ENCODE measurements at places on chromosomes 2 and 18. TPM values are rescaled to one million over a fixed set of nuclear protein-coding genes. Genes with fewer than 3 reads are reported as not detected.

Gene DPP4
- 115 TPM for total RNA-seq

Gene ARHGEF4
- 0.41 TPM for total RNA-seq

Gene GEN1
- total RNA-seq = 40.0 TPM

Gene CD8B2
- total RNA-seq = 7.0 TPM

Gene TBR1
- total RNA-seq = not detected

Gene UGT1A8
- not detected for total RNA-seq

Gene UGT1A5
- not detected for total RNA-seq

Measured in activated CD8-positive, alpha-beta memory T cell treated with anti-CD3 and anti-CD28 coated beads, Interleukin-2, amount 10 ng/mL, durations not matched to agents 7 days and 5 days (primary cell).